Activated CD4-positive, CD25-positive, alpha-beta regulatory T cell treated with anti-CD3 and anti-CD28 coated beads, Interleukin-2, amount 50 U/mL, for 24 hours (primary cell): ENCODE measurements at places on chromosomes 5 and 9.

- no peak for ATAC-seq
Measured at GRCh38 chr5:150989695-150990094, 30.7 kb upstream of the GPX3 start.

GRCh38 chr9:109192732-109193361 is 25.8 kb upstream of the FRRS1L start:
- ATAC-seq = no peak

DNA sequence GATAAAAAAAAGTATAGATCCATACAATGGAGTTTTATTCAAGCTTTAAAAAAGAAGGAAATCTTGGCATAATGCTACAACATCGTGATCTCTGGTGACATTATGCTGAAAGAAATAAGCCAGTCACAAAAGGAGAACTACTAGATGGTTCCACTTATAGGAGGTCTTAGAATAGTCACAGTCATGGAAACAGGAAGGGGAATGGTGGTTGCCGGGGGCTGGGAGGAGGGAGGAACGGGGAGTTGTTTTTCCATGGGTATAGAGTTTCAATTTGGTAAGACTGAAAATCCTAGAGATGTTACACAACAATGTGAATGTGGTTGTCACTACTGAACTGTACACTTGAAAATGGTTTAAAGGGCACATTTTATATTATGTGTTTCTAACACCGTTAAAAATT is 94.5 kb downstream of the CFAP90 start:
- ATAC-seq = no peak

- no peak for ATAC-seq
Measured at GRCh38 chr5:68730220-68730978, 363.4 kb upstream of the SLC30A5 start.

- no peak for ATAC-seq
Measured at GRCh38 chr9:13915131-13915530, 398.8 kb downstream of the NFIB start.

GRCh38 chr5:116626272-116626723 is 51.7 kb upstream of the SEMA6A start:
- no peak for ATAC-seq

- no peak for ATAC-seq
Measured at GRCh38 chr5:108420755-108421154, 38.9 kb upstream of the FBXL17 start.

- ATAC-seq = no peak
Measured at GRCh38 chr9:93941493-93941892, 13.7 kb downstream of the BARX1 start.

DNA sequence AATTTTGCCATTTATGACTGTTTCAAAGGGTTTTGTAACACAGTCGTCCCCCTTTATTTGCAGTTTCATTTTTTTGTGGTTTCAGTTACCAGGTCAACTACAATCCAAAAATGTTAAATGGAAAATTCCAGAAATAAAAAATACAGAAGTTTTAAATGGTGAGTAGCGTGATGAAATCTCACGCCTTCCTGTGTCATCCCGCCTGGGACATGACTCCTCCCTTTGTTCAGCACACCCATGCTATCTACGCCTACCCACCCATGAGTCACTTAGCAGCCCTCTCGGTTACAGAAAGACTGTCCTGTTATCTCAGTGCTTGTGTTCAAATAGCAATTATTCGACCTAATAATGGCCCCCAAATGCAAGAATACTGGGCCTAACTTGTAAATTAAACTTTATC is 765.3 kb upstream of the ADAMTS16 start:
- ATAC-seq = no peak

DNA sequence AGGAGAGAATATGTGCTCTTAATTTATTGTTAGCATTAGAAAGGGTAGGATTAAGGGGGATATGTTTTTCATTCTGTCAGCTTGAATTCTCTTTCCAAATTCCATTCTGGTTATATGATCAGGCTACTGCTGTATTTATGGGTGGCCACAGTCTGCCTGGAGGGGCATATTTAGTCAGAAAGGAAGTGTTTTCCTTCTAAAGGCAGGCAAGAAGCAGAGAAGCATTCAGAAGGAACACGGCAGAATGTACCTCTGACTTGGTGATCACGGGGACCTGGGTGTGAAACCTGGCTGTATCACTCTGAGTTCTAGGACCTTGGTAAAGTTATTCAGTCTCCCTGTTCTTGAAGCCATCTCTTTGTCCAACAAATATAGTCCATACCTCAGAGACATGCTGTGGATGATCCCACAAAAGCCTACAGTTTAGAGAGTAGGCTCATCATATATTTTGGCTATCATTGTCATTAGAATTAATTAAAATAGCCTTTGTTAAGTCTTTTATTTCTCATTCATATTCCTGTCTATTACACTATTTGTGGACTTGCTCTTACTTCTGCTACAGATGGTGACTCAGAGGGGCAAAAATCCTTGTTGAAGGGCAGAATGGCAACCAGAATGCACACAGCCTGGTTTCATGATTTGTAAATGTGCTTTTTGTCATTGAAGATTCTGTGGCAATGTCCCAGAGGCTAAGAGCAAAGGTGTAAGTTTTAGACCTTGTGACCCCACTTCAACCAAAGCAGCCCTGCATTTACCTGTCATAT is 2.7 kb downstream of the TNC start:
- no peak for ATAC-seq

- ATAC-seq = no peak
Measured at GRCh38 chr9:93225417-93225816, 41.5 kb downstream of the WNK2 start.

- no peak for ATAC-seq
Measured at GRCh38 chr5:52665559-52665958, 122.2 kb upstream of the ITGA1 start.

DNA sequence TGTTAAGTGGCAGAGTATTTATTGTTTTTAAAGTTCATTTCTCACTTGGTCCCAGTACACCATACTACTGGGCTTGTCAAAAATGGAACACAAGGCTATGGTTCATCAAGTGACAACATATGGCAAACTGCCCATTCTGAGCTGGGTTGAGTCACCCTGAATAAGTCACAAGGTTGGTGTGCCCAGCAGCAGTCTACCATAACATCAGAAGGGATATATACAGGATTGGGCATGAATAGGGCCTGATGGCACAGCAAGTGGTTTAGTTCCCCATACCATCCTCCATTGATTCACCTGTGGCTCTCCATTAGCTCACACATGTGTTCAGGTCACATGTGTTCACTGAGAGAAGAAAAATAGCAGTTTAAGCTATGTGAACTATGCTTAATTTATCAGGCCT is 249.8 kb upstream of the PRDM9 start:
- ATAC-seq = no peak

DNA sequence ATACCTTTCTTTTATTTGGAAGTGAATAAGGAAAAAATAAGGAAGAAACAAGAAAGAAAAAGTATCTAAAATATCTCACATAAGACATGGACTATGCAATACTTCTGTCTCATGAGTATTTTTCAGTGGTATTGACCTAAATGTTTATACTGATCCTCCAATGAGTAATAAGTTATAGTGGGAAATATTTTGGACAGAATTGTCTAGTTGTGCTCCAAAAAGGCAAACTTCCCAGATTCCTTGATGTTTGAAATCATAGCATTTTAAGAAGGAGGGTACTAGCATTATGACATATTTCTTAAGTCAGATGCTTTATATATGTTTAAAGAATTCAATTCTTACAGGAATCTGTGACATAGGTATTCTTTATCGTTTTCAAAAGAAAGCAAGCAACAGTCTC is 34.5 kb upstream of the BASP1 start:
- ATAC-seq = no peak
